ENCODE measurements at places on chromosomes 5 and 9.
A peak's percentile ranks its signal among the peaks of the same experiment; 100 is the strongest.

GRCh38 chr9:134371731-134372130 is 45.5 kb downstream of the RXRA start:
- DNase-seq: no peak

- DNase-seq: no peak
Measured at GRCh38 chr5:14059810-14060209, 83.3 kb upstream of the TRIO start.

DNA sequence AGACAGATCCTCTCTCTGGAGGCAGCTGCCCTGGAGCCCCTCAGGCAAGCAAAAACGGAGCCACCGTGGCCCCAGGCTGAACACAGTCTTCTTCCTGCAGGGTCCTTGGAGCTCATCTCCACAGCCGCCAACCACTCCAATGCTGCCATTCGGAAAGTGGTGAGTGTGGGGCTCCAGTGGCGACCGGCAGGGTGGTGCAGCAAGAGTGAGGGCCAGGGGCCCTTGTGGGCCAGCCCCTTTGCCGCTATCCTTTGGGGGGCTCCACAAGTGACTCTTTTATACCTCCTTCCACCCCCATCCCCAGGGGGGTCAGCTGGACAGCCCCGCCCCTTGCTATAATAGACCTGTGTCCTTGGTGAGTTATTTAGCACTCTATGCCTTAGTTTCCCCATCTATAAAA is 47.4 kb upstream of the SUSD3 start:
- peak; percentile 58 for DNase-seq

DNA sequence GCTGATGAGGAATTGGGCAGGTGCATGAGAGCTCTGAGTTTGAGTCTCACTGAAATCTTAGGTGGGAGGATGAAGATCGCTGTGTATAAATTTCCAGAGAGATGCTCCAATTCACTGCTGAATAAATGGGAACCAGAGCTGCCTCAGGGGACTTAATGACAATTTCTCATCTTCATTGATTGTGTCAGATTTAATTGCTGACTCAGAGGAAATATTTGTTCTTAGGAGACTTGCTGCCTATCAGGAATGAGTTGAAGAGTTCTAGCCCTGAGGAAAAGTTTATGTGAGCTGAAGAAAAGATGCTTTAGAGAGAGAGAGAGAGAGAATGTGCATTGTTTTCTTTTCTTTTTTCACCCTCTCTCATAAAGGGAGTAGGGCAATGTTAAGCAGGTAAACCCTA is 827.5 kb upstream of the WWC1 start:
- no peak for DNase-seq

GRCh38 chr9:126505697-126506346 is 107.9 kb upstream of the LMX1B start:
- DNase-seq: peak; percentile 61

DNA sequence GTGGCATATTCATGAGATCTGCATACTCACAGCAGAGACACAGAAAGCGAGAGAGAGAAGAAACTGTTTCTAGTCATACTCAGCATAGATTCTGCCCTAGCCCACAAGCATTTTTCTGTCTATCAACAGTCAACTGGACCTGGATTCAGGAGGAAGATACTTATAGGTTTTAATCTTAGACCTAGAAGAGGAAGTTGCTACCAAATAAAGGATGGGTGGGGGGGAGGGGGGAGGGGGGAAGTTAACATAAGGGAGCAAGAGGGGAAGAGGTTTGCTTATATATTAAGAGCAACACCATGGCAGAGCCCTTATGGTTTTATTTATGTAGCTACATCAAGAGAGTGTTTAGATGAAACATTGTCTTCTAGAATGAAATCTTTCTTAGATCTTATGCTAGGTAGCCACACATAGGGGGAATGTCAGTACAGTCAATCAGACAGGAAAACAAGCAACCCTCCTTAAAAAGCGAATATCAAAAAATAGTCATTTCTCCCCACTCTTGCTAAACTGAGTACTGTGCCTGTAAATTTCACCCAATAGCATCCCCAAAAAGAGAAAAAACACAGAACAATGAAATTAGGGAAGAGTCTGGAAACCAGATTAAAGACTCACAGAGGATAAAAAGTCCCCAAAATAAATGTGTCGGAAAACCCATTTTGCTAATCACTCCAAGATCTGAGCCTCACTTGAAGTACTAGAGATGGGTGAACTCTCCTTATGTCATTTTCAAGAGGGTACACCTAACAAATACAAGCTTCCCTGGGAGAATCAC is 192.7 kb upstream of the NR4A3 start:
- DNase-seq: no peak

DNA sequence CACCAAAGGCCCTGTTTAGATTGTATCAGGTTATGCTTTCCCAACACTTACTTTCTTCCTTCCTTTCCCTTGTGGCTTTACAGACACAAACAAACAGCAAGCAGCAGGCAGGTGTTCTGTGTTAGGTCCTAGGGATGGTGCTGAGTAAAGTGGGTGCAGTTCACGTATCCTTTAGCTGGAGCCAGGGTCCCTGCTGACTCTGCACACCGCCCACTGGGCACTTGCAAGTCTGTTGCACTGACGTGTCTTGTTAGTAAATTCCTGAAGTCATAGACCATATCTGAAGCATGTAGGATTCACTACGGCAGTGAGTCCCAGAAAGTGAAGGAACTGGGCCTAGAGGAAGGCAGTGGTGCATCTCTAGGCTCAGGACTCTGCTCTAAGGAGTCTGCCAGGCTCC is 96.5 kb downstream of the DAPK1 start:
- no peak for DNase-seq

GRCh38 chr5:150078802-150079689 is 7.3 kb downstream of the CSF1R start:
- DNase-seq: no peak

GRCh38 chr9:76603448-76603895 is 144.5 kb downstream of the GCNT1 start:
- no peak for DNase-seq

DNA sequence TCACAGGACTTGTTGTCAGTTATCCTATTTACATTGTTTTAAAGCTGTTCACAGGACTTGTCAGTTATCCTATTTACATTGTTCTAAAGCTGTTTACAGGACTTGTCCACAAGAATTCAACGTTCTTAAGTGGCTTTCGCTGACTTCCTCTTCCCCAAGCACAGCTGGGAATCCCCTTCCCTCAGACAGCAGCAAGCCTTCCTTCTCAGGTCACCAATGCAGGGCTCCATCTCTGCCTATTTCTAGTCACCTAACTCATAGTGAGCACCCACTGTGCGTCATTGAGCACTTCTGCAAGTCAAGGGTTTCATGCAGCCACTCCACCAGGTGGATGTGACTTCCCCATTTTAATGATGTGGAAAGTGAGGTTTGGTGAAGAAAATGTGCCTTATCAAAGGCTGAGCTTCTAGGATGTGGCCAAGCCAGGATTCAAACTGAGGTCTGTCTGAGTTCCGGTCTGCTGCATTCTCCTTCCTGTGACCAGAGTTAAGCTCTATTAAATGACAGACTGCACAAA is 109.8 kb upstream of the ZNF462 start:
- DNase-seq: no peak

DNA sequence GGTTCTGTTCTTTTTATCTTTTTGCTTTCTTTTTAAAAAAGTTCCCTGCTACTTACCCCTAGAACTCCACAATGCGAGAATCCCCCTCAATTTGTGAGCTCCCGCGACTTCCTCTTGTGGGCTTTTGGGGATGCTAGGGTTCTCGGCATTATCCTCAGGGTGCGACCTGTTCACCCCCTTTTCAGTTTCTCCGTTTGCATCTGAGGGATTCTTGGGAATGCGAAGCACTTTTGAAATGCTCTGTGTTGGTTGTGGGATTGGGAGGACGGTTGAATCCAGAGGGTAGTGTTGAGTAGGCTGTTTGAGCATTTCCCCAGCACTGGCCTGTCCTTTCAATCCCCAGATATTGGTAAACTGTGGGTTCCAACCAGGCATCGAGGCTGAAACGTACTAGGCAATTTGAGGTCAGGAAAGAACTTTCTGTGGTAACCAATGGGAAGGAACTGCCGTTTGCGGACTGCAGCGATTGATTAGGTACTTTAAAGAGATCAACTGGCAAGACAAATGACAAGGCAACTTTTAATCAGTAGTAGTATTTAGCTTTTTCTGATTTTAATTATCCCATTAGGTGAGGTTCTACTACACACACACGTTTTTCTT is 415 bp downstream of the XRCC4 start:
- no peak for DNase-seq

DNA sequence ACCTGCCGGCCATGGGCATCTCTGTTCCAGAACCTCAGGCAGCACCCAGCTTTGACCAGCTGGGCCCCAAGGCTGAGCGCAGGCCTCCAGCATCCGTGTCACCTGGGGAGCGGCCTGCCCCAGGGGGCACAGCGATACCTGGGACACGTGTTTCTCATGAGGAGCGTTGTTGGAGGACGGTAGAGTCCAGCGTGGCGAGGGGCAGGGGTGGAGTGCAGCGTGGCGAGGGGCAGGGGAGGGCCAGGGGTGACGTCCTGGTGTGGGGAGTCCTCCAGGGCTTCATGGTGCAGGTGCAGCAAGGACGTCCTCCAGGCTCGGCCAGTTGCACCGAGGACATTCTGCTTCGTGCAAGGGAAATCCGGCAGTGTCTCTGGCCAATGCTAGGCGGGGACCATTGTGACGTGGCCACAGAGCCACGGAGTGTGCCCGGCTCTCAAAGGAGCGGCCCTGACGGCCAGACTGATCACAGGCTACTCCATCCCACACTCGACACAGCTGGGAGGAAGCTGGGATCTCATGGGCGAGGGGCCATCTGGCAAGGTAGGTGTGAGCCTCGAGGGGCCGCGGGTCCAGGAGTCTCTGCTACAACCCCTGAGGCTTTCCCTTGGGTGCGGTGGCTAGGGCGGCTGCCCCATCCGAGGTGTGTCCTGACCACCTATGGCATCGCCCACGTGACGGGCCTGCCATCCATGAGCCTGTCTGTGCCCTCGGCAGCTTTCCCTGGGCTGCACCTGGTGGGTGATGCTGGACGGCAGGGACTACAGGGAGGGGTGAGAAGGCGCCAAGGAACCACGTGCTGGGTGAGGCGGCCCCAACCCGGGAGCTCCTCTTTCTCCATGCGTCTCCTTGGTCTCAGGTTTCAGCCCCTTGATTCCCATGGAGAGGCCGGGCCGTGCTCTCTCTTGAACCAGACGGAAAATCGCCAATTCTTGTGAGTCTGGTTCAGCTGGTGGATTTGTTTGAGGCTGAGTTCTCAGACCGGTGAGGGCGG is 33.8 kb downstream of the SLC9A3 start:
- no peak for DNase-seq

DNA sequence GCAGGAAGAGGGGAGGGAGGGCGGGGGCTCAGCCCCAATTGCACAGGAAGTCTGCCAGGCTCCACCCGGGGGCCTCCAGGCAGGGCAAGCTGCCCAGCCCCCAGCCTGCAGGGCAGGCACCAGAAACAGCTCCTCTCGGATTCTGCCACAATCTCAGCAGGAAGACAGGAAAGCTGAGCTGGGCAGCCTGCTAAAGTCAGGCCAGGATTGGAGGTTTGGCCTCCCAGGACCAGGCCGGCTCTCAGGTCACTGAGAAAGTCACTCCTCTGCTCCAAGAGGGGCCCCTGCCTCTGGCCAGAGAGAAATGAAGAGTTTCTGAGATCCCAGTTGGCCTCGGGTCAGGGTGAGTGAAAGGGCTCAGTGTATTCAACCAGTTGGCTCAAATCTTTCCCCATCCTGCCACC is 54.6 kb upstream of the STXBP1 start:
- no peak for DNase-seq

GRCh38 chr5:154081246-154081645 is 42.5 kb downstream of the MFAP3 start:
- DNase-seq: no peak

DNA sequence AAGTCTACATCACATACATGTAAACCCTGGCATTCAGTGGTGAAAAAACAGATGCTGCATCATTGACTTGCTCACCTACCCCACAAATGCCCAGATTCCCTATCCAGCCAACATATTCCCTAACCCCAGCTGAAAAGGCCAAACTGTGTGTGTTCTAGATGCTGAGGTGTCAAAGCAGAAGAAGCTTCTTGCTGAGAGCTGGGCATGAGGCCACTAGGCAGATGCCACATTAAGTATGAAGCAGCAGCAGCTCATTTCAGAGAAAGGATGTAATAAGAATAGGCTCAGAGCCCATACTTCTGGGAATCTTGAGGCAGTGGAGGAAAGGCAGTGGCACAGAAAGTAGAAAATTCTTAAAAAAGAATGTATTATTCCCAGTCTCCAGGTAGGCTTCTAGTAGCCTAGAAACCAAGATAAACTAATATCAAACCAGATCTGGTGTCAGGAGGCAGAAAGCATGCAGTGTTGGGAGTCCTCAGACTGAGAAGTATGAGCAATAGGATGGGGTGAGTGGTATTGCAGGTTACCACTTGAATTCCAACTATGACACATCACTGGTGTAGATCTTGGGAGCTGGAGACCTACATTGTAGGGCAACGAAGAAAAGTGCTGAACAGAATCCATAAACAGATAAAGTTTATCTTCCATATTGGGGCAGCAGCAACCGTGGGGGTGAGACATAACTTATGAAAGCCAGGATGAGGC is 71.9 kb upstream of the GRHPR start:
- no peak for DNase-seq

GRCh38 chr5:80055491-80056170 is 20.5 kb downstream of the THBS4 start:
- DNase-seq: no peak

DNA sequence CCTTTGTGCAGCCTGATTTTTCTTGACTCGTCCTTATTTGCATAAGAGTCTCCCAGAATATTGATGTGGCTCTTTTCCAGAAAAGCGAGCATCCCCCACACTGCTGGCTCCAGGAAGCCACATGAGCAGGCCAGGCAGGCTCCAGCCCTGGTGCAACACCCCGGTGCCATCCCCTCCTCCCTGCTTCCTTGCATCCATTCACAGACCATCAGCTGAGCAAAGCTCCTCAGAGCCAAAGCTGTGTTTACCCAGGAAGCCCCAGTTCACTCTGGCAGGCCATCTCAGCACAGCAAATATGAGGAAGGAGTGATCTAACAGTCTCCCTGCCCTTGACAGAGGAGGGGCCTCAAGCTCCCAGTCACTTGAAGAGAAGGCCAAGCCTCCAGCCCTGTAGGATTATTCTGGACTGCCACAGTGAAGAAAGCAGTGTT is 34.4 kb downstream of the INSYN2B start:
- no peak for DNase-seq

- DNase-seq: no peak
Measured at GRCh38 chr5:113181853-113182490, 205.4 kb downstream of the DCP2 start.

GRCh38 chr5:144329681-144330080 is 159.0 kb downstream of the KCTD16 start:
- DNase-seq: no peak

DNA sequence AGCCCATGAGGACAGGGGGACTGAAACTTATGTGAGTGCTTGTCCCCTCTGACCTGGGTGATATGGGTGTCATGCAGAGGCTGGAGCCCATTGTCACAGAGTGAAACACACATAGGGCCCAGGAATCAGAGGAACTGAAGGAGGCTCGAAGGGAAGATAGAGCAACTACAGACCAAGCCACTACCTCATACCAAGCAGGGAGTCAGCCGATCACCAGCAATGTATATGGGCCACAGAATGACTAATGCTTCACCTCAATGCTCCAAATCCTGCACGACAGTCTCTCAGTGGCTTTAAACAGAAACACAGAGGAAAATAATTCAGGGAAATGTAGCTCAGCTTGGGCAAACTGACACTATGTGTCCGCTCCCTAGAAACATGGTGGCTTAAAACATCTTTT is 8.9 kb upstream of the FBXW11 start:
- DNase-seq: no peak

GRCh38 chr9:104836235-104836634 is 72.3 kb downstream of the NIPSNAP3B start:
- no peak for DNase-seq
